NCI-H187 treated with DMSO at 0.1 percent for 48 hours (cell line): ENCODE measurements at places on chromosomes 2 and 18.

DNA sequence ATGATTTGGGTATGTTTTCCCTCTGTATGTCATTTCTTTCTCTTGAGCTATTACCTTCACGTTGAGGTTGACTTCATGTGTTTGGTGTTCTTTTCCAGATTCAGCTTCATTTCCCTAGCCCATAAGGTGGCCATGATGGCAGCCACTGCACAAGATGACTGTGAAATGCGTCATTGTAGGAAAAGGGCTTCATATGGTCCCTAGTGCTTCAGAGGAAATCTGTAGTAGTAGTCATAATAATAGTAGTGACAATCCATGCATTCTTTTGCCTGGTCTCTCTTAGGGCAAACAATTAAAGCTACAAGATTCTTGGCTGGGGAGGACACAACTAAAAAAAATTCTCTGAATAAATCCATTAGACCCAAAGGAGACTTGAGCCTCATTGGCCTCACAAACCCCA is 28.4 kb downstream of the AOX1 start:
- no peak for DNase-seq

DNA sequence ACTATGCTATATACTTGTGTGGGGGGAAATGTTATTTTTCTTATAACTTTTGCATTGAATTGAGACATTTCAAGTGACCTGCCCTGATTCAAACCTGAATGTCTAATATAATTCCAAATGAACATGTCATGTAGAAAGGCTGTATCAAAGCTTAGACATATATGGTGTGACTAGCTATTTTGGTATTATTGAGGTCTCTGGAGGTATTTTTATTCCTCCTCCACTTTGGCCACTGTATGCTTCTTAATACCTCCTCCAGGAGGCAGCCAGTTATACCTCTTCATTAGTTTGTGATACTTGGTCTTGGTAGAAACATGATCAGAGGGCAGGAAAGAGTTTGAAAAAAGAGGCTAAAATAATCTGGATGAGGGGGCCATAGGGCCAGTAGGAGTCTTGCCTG is 217.1 kb downstream of the TCF4 start:
- DNase-seq = no peak

GRCh38 chr18:45602926-45603325 is 12.3 kb upstream of the SLC14A2 start:
- DNase-seq = no peak

GRCh38 chr2:137924019-137924418 is 40.3 kb upstream of the HNMT start:
- no peak for DNase-seq

DNA sequence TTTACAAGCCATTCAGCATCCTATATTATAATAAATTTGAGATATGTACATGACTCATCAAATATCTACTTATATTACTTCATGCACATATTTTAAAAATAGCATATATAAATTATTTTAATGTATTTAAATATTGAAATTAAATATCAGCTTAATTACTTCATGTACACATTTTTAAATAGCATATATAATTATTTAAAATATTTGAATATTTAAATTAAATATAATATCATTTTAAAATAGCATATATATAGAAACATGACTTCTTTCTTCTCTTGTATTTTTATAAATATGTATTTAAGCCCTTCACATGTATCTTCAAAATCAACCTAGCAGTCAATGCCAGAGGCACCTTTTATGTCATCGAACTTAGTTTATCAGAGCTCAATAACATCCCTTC is 298.8 kb upstream of the DSEL start:
- DNase-seq = no peak

- no peak for DNase-seq
Measured at GRCh38 chr2:222982010-222982908, 69.7 kb upstream of the KCNE4 start.

DNA sequence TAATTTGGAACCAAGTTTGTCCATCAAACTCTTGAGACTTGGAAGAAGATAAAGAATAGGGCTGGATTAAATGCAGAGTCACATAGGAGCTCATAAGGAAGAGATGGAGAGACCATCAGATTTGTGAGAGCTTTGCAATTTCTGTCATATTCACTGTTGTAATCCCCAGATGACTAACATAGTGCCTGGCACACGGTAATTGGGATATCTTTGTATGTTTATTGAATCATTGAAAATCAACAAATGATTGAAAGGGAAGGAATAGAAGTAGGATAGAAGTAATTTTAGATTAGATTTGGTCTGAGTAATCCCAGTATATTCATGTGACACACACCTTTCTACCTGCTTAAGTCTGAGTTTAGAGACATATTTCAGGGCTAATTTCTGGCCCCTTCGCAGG is 75.4 kb downstream of the LCLAT1 start:
- no peak for DNase-seq

- no peak for DNase-seq
Measured at GRCh38 chr2:108376774-108377173, 980 bp upstream of the SULT1C4 start.

GRCh38 chr2:39772086-39772811 is 6.8 kb downstream of the THUMPD2 start:
- no peak for DNase-seq

- DNase-seq = no peak
Measured at GRCh38 chr18:51339856-51340255, 142.4 kb upstream of the MEX3C start.

- no peak for DNase-seq
Measured at GRCh38 chr18:77002496-77002895, 130.1 kb downstream of the MBP start.

DNA sequence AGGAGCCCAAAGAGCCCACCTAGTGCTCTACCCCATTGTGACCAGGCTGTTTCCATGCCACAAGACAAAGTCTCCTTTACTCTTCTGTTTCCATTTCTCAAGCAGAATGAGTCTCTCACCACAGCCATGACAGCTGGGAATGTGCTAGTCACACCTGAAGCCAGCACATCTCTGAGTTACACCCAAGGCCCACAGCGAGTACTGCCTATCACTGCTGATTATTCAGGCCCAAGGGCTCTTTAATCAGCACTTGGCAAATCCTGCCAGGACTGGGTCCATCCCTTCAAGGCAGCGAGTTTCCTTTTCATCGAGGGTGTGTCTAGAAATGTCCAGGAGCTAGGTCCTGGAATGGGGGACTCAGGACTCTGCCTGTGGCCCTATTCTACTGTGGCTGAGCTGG is 14.6 kb upstream of the PPP1R1C start:
- no peak for DNase-seq

GRCh38 chr2:158214431-158214830 is 112.8 kb downstream of the UPP2 start:
- DNase-seq = no peak

GRCh38 chr18:36492604-36493329 is 195.3 kb downstream of the FHOD3 start:
- DNase-seq = no peak

- DNase-seq = no peak
Measured at GRCh38 chr2:198100346-198100745, 296.0 kb downstream of the PLCL1 start.

DNA sequence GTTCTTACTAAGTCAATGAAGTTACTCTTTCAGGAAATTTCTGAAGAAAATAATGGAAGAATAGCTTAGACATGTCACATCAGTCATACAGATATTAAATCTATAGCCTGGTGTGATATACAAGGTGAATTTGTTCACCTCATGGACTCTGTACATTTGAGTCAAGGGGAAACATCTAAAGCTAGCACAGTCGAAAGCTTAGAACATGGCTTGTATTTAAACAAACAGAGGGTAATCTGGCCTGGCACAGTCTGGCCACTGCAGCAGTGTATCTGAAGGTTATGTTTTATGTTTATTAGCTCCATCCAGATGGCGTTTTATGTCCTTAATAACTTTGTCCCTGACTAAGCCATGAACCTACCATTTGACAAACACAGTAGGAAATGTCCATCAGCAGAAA is 817.3 kb downstream of the SATB2 start:
- no peak for DNase-seq

DNA sequence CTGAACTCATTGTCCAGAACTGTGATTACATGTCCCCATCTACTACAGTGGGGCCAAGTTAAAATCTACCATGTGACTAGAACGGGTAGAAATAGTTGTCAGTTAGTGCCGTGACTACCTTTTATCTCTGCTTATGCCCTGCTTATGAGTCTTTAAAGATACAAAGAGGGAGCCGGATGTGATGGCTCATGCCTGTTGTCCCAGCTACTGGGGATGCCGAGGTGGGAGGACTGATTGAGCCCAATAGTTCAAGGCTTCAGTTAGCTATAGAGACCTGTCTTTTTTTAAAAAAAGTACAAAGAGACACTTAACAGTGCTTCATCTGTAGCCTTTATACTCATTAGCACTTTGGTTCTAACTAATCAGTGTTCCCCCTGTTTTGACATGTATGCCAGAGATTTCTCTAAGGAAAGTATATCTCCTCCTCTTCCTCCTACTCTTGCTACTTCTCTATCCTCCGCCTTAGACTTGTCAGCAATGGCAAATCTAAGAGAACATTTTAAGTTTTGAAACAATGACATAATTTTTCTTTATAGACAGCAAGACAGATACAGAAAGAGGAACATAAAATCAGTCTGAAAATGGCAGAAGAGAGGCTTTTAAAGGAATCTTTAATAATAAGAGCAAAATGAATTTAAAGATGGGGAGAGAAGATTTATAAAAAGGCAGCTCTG is 45.0 kb downstream of the NBEAL1 start:
- DNase-seq = no peak

GRCh38 chr2:205370726-205371125 is 311.6 kb upstream of the NRP2 start:
- no peak for DNase-seq

DNA sequence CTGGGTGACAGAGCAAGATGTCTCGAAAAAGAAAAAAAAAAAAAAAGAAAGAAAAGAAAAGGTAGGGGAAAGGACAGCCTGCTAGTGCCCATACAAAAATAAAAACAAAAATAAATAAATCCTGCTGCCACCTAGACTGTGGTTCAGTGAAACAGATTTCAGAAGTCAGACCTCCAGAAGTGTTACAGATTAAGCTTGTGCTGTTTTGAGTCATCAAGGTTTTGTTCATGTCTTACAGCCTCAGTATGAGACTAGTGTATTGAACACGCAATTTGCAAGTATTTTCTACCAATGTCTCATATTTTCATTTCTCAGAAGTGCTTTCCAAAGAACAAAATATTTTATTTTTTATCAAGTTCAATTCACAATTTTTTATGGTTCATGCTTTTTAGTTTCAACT is 720.4 kb upstream of the GYPC start:
- DNase-seq = no peak

DNA sequence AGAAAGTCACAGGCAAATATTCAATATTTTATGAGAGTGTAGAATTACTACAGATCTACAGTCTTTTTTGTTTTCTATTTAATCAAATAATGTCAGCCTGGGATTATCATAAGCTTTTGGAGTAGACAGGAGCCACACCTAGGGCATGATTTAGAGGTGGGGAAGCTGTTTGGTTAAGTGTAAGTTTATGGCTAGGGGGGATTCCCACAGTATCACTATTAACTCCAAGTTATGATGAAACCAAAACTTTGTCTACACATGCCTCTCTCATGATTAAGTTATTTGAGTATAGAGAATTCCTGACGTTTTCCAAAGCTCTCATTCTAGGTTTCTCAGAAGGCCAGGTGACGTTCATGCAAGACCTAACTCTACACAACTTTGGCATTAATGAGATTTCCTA is 2.1 kb downstream of the SERPINB10 start:
- DNase-seq = no peak

DNA sequence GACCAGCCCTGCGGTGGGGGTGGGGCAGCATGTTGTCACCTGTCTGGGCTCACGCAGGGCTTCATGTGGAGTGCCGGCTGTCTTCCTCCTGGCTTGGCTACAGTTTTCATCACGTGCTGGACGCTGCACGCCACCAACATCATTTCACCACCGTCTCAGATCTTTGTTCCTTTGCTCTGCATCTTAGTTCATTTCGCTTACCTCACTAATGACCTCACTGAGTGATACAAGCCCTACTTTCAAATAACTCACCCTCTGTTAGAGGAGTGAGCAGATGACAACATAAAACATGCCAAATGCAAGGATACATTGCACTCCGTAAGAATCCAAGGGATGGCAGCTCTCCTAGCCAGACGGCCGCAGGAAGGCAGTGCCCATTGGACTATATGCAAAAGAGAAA is 527.5 kb downstream of the GALR1 start:
- no peak for DNase-seq

DNA sequence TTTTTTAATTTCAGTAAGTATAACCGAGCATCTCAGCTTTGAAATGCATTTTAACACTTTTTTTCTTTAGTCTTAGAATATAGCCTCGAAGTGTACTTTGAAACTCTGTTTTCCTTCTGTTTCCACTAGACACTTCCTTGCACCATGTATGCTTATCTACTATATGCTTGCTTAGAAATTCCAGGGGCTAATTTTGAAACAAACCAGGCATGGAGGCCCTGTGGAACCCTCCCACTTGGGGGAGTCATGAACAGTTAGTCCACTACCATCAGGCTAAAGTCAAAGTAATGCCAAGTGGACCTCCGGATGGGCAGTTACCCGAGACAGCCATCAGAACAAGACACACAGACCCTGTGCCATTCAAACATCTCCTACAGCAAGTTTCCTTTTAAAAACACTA is 120.3 kb downstream of the LCLAT1 start:
- DNase-seq = no peak

DNA sequence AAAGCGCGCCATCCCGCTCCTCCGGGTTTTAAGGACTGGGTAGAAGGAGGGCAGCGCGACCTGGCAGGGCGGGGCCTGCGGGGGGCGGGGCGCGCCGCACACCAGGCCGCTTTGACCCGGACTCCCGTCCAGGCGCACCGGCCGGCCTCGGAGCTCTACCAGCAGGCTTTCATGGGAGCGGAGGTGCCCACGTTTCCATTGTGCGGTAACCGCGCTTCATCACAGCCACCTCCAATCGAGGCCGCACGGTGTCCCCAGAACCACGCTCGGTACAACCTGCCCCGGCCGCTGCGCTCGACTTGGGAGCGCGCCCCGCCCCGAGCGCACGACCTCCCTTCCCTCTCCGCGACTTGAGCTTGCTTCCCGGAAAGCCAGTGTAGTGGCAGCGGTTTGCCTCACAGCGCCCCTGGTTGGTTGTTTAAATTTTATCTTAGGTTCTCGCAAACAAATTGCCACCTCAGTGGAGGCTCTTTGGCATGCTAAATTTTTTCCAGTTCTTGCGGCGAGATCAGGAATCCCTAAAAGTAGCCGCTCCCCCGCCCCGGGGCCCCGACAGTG is 280 bp upstream of the CYP1B1 start:
- no peak for DNase-seq

DNA sequence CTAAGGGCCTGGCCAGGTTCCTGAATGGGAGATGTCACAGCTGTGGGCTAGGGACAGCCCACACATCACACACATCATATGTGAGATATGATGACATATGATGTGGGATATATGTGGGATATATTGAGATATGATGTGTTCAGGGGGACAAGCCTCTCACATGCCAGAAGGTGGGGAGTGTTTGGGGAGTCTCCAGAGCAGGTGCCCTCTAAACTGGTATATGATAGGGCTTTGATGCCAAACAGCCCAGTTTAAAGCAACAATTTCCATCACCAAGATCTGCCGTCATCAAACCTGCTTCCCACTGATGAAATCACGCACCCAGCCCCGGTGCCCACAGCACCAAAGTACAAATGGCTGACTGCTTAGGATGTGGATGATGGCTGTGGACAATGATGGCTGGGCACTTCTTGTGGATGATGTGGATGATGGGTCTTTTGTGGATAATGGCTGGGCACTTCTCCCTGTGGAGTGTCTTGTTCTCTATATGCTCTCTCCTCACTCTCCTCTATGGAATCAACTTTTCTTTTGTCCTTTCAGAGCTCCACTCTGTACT is 50.9 kb downstream of the FBLN7 start:
- no peak for DNase-seq

GRCh38 chr2:140275427-140275826 is 1495.2 kb upstream of the NXPH2 start:
- no peak for DNase-seq

GRCh38 chr18:48850822-48851598 is 99.8 kb downstream of the SMAD7 start:
- DNase-seq = no peak
